ENCODE measurements at places on chromosomes 12 and 14. TPM values are rescaled to one million over a fixed set of nuclear protein-coding genes. Genes with fewer than 3 reads are reported as not detected.
A peak's percentile ranks its signal among the peaks of the same experiment; 100 is the strongest.

DNA sequence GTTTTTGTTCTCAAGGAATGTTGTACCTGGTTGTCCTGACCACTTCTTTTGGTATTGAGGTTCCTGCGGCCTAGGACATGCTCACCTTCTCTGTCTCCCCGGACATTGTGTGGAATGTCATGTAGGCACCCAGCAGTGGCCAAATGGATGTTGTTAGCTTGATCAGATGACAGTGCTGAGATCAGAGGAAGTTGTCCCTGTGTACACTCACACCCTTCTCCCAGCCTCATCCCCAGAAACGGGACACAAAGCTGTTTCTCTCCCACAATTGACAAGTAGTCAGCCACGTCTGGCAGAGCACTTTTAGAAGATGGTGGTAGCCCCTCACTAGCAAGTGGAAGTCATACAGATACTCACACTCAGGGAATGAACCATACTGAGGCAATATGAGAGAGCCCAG is 3.0 kb downstream of the PLEKHH1 start:
- no peaks in the 10 kb centered on the region for H3K36me3 ChIP-seq
- no peaks in the 10 kb centered on the region for H3K4me1 ChIP-seq
- DNase-seq = no peak
- no peak overlapping the region for H3K4me3 ChIP-seq
- H3K27me3 ChIP-seq = peaks cover 35% of the 10 kb centered on the region
- H3K27ac ChIP-seq = no peak overlapping the region

DNA sequence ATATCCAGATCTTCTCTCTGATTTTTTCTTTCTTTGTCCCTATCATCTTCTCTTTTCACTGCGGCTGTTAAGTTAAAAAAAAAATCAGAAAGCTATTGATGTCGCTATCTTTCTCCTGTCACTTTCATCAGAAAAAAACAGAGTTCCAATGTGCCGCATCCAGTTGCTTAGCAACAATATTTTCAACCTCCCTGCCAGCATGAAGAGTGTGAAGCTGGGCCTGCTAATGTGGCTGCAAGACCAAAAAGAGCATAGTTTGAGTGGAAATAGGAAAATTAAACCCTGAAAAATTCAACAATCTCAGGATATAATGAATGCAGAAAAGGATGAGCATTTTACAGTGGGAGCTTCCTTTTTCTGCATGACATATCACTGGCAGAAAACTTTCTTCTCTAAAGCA is 1025.4 kb upstream of the LRFN5 start:
- no peak for DNase-seq
- H3K27me3 ChIP-seq = no peaks in the 10 kb centered on the region
- H3K4me3 ChIP-seq = no peak overlapping the region
- no peaks in the 10 kb centered on the region for H3K36me3 ChIP-seq
- no peak overlapping the region for H3K27ac ChIP-seq

- H3K27me3 ChIP-seq = peaks cover 7% of the 10 kb centered on the region
- no peak overlapping the region for H3K27ac ChIP-seq
- H3K36me3 ChIP-seq = no peaks in the 10 kb centered on the region
- DNase-seq = no peak
- H3K4me3 ChIP-seq = no peak overlapping the region
Observed at GRCh38 chr12:107178776-107179175, 85.4 kb upstream of the CRY1 start.

- no peaks in the 10 kb centered on the region for H3K4me1 ChIP-seq
- no peak overlapping the region for H3K27ac ChIP-seq
- H3K27me3 ChIP-seq = no peaks in the 10 kb centered on the region
- H3K4me3 ChIP-seq = no peak overlapping the region
- no peaks in the 10 kb centered on the region for H3K36me3 ChIP-seq
- no peak for DNase-seq
Observed at GRCh38 chr14:97070259-97070658, 273.1 kb downstream of the VRK1 start.

The FOXM1 gene
- total RNA-seq = 16.9 TPM

DNA sequence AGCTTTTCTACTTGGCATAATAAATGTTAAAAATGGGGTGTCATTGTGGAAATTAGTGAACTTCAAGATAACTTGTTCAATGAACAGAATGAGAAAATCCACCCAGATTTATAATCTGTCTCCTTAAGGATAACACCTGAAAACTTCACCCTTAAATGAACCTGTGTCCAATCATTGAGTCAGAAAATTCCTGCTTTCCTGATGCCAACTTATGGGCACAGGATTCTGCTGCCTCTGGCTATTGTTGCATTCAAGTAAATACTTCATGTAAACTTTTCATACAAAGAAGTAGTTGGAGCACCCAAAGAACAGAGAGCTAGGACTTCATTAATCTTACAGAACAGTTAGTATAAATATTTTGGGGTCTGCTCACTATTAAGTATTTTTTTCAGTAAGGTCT is 98.9 kb upstream of the PLEKHA5 start:
- no peak overlapping the region for H3K27ac ChIP-seq
- no peak for DNase-seq
- no peak overlapping the region for H3K4me3 ChIP-seq
- H3K27me3 ChIP-seq = no peaks in the 10 kb centered on the region
- no peaks in the 10 kb centered on the region for H3K36me3 ChIP-seq

The CMTM5 gene
- total RNA-seq = not detected

The BATF gene
- total RNA-seq = not detected

The PLEKHH1 gene
- total RNA-seq = under 0.01 TPM

The C1QL4 gene
- 0.18 TPM for total RNA-seq

DNA sequence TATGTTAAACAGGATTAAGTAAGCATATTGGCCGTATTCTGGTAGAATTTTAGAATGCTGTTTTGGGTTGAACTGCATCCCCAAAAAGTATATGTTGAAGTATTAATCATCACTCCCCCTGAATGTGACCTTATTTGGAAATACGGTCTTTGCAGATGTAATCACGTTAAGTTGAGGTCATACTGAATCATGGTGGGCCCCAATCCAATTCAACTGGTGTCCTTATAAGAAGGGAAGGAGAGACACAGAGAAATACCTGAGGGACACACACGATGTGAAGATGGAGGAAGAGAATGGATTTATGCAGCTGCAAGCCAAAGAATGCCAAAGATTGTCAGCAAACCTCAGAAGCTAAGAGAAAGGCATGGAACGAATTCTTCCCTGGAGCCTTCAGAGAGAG is 268.6 kb downstream of the ITPR2 start:
- no peak overlapping the region for H3K27ac ChIP-seq
- peak; percentile 53 for DNase-seq
- H3K4me3 ChIP-seq = no peak overlapping the region
- H3K4me1 ChIP-seq = no peaks in the 10 kb centered on the region
- H3K36me3 ChIP-seq = no peaks in the 10 kb centered on the region

DNA sequence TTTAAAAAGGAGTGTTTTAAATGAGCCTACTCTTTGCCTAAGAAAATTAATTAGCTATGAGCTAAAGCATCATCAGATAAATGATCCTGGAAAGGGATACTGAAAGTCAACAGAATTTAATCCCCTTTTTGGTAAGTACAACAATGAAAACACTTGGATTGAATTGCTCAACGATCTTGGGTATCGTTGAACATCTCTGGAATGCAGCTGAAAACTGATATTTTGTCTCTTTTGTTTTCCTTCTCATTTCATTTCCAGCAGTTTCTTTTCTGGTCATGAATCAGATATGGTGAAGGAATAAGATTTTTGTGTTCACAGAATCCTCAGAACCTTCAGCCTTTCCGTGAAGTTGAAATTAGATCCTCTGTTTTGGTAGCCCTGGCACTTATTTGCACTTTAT is 771.2 kb downstream of the FSCB start:
- H3K27me3 ChIP-seq = no peaks in the 10 kb centered on the region
- no peaks in the 10 kb centered on the region for H3K4me1 ChIP-seq
- H3K36me3 ChIP-seq = no peaks in the 10 kb centered on the region
- H3K27ac ChIP-seq = no peak overlapping the region
- H3K4me3 ChIP-seq = no peak overlapping the region
- DNase-seq = no peak

DNA sequence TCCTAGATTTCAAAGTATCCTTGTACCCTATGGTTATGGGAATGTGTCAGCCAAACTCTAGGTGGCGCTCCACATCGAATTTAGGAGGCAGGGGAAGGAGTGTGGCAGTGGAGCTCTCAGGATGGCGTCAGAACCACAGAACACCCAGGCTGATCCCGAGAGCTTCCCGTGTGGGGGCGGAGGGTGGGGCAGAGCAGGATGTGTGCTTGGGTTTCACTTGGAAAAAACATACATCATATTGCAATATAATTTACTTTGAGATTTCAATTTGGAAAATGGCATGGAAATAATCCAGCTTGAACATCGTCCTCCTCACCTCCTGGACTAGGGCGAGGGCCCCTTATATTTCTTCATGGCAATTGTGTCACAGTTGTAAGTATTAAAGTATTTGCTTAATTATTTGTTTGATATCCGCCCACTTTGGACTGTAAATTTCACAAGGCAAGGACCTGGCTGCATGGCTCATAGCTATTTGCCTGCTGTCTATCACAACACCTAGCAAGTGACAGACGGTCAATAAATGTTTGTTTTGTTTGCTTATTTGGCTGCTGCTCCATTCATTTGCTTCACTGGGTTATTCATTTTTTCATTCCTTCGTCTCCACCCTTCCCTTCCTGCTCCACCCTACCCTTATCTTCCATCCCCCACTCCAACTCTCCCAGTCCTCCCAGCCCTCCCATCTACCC is 221.5 kb upstream of the HMGA2 start:
- peaks cover 12% of the 10 kb centered on the region for H3K4me1 ChIP-seq
- H3K27ac ChIP-seq = peak overlapping the region; percentile 95
- H3K27me3 ChIP-seq = no peaks in the 10 kb centered on the region
- H3K36me3 ChIP-seq = no peaks in the 10 kb centered on the region
- DNase-seq = peak; percentile 97

DNA sequence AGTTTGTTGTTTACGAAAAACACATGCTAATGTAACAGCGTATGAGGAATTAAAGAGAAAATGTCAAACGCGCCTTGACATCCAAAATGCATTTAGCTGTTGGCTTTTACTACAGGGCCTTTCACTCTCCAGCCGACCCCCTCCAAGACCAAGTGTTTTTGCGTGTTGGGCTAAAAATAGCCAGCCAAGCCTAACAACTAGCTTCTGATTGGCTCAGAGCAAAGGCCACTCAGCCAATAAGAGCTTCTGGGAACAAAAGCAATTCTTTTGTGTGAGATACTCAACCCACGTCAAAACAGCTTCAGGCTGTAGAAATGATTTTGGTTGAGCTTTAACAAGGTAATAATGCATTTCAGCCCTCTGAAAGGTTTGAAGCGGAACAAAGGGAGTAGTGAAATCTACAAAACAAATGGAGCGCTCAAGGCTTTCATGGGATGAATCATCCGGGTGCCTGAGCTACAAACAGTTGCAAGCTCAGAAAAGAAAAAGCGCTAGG is 198.7 kb upstream of the DCN start:
- peak overlapping the region; percentile 71 for H3K27ac ChIP-seq
- peaks cover 6% of the 10 kb centered on the region for H3K4me1 ChIP-seq
- peak; percentile 86 for DNase-seq
- peak overlapping the region; percentile 77 for H3K4me3 ChIP-seq

The GPRC5D gene
- total RNA-seq = not detected

GRCh38 chr14:74919421-74920165 is 3.5 kb downstream of the RPS6KL1 start:
- H3K27ac ChIP-seq = no peak overlapping the region
- peaks cover 3% of the 10 kb centered on the region for H3K4me1 ChIP-seq
- no peaks in the 10 kb centered on the region for H3K27me3 ChIP-seq
- no peak overlapping the region for H3K4me3 ChIP-seq
- DNase-seq = peak; percentile 63
- no peaks in the 10 kb centered on the region for H3K36me3 ChIP-seq

DNA sequence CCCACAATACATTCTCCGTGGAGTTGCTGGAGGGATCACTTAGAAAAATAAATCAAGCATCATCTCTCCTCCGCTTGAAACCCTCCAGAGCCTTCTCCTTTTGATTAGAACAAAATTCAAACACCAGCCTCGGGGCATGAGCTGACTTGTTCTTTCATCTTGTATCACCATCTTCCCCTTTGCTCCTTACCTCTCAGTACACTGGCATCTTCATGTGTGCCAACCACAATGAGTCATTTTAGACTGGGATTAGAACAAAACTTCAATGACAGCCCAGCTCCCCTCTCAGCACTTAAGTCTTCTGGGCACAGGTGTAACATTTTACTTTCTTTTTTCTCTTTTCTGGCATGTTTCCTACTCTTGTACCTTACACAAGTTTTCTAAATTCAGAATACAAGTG is 1159.2 kb upstream of the TMEM132C start:
- no peaks in the 10 kb centered on the region for H3K27me3 ChIP-seq
- no peaks in the 10 kb centered on the region for H3K36me3 ChIP-seq
- no peak overlapping the region for H3K27ac ChIP-seq

DNA sequence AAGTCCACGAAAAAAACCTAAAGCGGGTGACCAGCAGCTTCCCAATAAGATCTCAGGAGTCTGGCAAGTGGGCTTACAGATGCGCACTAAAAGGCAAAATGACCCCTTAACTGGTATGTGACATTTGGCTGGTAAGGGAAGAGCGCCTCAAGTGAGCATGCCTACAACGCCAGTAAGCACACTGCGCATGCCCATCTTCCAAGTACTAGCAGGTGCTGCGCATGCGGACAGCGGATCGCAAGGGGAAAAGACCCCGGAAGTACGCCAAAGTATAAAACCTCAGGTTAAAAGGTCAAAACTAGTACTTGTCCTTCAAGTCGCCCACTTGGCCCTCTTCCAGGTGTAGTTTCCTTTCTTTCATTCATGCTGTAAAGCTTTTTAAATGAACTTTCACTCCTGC is 518.5 kb upstream of the MDGA2 start:
- no peaks in the 10 kb centered on the region for H3K36me3 ChIP-seq
- H3K27me3 ChIP-seq = no peaks in the 10 kb centered on the region
- H3K4me3 ChIP-seq = no peak overlapping the region
- H3K27ac ChIP-seq = no peak overlapping the region
- DNase-seq = no peak
- no peaks in the 10 kb centered on the region for H3K4me1 ChIP-seq

- no peak for DNase-seq
- no peak overlapping the region for H3K4me3 ChIP-seq
- H3K36me3 ChIP-seq = no peaks in the 10 kb centered on the region
- H3K27ac ChIP-seq = no peak overlapping the region
Observed at GRCh38 chr14:78746086-78746595, 576.0 kb downstream of the NRXN3 start.

DNA sequence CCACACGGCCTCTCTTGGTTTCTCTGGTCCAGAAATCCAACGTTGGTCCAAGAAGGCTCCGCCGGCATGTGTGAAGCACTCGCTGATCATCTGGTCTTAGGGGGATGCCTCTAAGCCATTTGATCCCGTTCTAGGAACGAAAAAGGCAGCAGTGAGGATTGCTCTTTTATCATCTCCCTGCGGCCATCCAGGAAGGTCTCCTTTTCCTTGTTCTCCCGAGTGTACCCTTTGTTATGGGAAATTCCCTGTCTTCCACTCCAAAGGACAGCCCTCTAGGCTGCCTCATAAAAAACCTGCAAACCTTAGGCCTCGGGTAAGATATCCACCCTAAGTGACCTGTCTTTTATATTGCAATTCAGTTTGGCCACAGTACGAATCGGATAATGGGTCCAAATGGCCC is 85.8 kb downstream of the TMTC3 start:
- no peak overlapping the region for H3K4me3 ChIP-seq
- H3K4me1 ChIP-seq = no peaks in the 10 kb centered on the region
- no peaks in the 10 kb centered on the region for H3K27me3 ChIP-seq
- H3K27ac ChIP-seq = no peak overlapping the region

GRCh38 chr14:81311141-81311540 is 89.0 kb downstream of the STON2 start:
- no peak overlapping the region for H3K27ac ChIP-seq
- no peaks in the 10 kb centered on the region for H3K4me1 ChIP-seq
- H3K4me3 ChIP-seq = no peak overlapping the region
- H3K36me3 ChIP-seq = no peaks in the 10 kb centered on the region
- no peaks in the 10 kb centered on the region for H3K27me3 ChIP-seq

The KRT78 gene
- total RNA-seq = not detected

The CDC42BPB gene
- 48.0 TPM for total RNA-seq

- H3K27ac ChIP-seq = peak overlapping the region; percentile 66
- peaks cover 8% of the 10 kb centered on the region for H3K4me1 ChIP-seq
- no peaks in the 10 kb centered on the region for H3K27me3 ChIP-seq
Observed at GRCh38 chr14:54085232-54085761, 128.7 kb upstream of the BMP4 start.

The PTCSC3 gene
- not detected for total RNA-seq
